ENCODE measurements at places on chromosomes 4 and X.

DNA sequence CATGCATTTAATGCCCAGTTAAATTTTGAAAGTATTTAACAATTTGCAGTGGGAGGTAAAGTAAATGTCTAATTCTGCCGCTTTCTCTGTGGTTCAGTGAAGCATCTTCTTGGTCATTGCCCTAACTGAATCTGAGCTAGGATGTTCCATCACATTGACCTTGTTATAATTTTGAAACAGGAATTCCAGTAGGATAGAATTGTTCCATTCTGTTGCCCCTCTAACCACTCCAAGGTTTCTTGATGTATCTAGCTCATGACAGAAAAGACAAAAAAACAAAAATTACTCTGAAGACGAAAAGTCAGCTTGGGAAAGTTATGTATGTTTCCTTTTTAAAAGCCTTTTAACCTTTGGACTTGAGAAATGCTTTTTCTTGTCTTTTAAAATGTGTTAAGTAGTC lies 297.0 kb upstream of the FAT1 start:
- no peak for DNase-seq

DNA sequence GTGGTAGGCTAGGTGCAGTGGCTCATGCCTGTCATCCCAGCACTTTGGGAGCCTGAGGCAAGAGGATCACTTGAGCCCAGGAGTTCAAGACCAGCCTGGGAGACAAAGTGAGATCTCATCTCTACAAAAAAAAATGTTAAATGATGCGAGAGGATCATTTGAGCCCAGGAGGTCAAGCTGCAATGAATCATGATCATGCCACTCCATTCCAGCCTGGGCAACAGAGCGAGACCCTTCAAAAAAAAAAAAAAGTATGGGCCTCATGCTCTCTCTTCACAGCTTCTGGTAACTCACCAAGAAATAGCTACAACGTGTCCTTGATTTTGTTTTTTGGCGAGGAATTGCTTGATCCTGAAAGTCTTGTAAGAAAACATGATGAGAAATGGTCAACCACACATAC lies 1.3 kb downstream of the ACE2 start:
- no peak for DNase-seq

- DNase-seq: no peak
Observed at GRCh38 chr4:56296526-56296925, 90.8 kb downstream of the AASDH start.

GRCh38 chr4:122700178-122700725 lies 32.3 kb upstream of the BBS12 start:
- no peak for DNase-seq

DNA sequence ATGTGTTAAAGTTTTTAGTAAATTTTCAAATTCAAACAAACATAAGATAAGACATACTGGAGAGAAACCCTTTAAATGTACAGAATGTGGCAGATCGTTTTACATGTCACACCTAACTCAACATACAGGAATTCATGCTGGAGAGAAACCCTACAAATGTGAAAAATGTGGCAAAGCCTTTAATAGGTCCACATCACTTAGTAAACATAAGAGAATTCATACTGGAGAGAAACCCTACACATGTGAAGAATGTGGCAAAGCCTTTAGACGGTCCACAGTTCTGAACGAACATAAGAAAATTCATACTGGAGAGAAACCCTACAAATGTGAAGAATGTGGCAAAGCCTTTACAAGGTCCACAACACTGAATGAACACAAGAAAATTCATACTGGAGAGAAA lies 32.8 kb downstream of the ZNF595 start:
- no peak for DNase-seq
